ENCODE measurements at places on chromosomes 6 and 20.

GRCh38 chr6:53703047-53703446 lies 37.5 kb upstream of the KLHL31 start:
- no peak for DNase-seq

- DNase-seq = no peak
These were observed 38.1 kb downstream of the TXLNB start for GRCh38 chr6:139253656-139254055.

DNA sequence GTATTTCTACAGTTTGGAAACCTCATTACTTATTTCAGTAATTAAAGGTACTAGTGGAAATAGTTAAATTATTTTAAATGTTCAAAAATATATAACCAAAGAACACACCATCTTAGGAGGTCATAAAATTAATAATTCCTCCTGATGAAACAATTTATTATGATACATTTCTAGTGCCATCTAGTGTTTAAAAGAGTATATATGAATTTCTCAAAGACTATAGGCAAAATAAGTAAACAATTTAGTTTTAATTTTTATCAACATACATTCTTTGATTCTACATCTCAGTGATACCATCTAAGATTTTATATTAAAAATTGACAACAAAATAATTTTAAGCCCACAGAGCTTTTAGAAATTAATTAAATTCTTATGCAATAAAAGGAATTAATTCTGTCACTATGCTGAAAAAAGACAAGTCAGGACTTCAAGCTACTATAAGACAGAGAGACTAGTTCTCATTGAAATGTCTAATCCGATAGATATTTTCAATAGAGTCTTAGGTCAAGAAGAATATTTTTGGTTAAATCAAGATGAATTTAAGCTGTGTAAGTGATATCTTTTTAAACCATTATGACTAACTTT lies 107.8 kb upstream of the RNF217 start:
- no peak for DNase-seq

- no peak for DNase-seq
These were observed 227.7 kb downstream of the MYLK4 start for GRCh38 chr6:2523061-2523460.

- DNase-seq = no peak
These were observed 4.3 kb downstream of the SLC35D3 start for GRCh38 chr6:136926383-136926782.

GRCh38 chr6:128504003-128504654 lies 16.3 kb downstream of the PTPRK start:
- no peak for DNase-seq

- DNase-seq = no peak
These were observed at the start of gene TGM2 for GRCh38 chr20:38165089-38165965. Gene TGM2, minus strand, starts transcription at chr20:38165270. Its CDS starts 72 bp downstream, at chr20:38165198.

DNA sequence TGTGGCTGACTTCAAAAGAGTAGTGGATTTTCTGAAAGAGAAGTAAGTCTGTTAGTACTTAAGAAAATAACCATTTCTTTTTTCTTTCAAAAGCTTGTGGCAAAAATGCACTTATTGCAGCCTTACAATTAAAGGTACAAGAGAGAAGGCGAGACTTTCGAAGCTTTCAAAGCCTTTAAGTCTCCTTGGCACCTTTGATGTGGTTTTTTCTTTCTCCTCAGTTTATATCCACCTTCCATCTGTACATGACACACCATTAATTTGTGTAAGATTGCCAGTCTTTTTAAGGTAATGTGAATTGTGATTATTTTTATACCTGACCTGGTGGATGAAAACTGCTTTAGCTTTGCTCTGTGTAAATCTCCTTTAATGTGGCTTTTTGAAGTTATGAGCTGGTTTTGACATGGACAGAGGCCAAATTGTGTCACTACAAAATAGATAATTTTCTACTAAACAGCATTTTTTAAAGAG lies 466.1 kb downstream of the CDKAL1 start:
- no peak for DNase-seq

DNA sequence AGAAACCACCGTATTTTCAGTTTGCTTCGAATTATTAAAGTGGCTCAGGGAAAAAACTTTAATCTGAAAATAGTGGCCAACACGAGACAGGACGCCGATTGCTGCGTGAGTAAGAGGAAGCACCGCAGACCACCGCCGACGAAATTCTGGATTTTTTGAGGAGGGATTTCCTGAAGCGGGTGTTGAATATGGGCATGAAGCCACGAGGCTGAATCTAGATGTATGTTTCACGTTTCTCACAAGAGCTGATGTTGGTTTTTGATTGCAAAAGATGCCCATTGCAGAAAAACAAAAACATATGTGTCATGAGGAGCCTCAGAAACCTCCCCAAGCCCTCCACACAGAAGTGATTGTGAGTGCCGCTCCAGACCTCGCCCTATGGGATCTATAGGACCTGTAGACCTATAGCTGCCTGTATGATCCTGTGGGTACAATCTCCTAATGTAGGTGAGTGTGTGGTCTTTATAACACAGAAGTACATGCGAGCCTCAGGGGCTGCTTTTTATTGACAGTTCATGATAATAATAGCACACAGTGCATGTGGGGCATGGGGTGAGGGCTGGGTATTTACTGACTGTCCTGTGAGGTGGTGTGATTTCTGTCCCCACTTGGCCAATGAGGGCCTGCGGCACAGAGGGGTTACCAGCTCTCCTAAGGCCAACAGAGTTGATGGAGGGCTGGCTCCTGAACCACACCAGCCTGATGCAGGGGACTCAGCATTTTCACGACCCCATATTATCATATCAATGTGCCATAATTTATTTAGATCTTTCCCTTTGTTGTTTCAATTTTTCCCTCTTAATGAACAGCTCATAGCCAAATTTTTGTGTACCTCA lies 243.9 kb downstream of the DLL1 start:
- peak; percentile 2 for DNase-seq

GRCh38 chr6:6699741-6700367 lies 111.3 kb downstream of the LY86 start:
- DNase-seq = no peak

DNA sequence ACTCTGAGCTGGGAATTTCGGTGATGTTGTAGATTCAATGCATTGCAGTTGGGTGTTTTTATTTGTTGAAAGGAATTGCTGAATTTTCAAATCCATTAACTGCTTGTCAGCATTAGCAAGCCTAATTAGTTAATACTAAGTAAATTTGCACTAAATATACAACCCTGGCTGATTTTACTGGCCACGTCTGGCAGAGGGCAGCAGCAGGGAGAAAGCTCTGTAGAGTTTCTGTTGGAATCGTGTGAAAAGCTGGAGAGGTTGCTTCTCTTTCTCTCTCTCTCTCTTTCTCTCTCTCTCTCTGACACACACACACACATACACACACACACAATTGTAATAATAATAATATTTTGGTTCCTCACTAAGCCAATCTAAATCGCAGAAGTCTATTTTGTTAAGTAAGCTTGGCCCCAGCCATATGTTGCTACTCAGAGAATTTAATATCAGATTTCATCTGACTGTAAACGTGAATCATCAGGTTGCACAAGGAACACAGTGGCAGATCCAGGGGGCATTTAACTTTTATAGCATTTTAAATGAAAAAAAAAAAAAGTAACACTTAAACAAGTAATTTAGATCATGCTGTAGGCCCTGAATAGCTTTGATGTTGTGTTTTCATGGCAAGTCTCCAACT lies 289.5 kb downstream of the ESR1 start:
- no peak for DNase-seq

GRCh38 chr6:154550779-154551178 lies 40.3 kb upstream of the CNKSR3 start:
- DNase-seq = no peak

DNA sequence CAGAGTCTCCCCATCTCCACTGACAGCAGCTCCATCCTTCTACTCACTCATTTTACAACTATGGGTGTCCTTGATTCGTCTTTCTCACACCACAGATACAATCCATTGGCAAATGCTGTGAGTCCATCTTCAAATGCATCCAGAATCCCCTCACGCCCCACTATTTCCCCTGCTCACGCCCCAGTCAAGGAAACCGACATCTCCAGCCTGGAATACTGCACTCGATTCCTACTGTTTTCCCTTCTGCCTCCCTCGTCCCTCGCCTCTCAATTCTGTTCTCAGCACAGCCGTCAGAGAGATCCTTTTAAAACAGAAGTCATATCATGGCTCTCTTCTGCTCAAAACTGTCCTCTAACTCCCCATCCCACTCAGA lies 4.7 kb downstream of the HLA-B start:
- no peak for DNase-seq

- DNase-seq = no peak
These were observed 443.7 kb downstream of the FRK start for GRCh38 chr6:115617031-115617430.

- DNase-seq = no peak
These were observed 59.7 kb downstream of the ALDH5A1 start for GRCh38 chr6:24554474-24554873.

- no peak for DNase-seq
These were observed 49.3 kb upstream of the INSM1 start for GRCh38 chr20:20318365-20319161.

DNA sequence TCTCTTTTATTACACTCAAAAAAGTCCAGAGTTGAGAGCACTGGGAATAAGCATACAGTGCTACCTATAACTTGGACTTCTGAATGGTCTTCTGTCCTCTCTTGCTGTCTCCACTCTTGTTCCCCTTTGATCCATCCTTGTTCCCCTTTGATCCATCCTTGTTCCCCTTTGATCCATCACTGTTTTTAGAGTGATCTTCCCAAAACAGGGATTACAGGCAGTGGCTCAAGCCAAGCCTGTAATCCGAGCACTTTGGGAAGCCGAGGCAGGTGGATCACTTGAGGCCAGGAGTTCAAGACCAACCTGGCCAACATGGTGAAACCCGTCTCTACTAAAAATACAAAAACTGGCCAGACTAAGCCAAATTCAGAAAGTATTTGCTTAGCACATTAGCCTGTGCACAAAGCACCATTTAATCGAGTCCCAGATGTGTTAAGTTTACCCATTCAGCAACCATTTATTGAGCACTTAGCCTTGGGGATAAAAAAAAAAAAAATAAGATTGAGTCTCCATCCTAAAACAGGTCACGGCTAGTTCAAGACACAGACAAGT lies 65.0 kb upstream of the NHSL1 start:
- no peak for DNase-seq

DNA sequence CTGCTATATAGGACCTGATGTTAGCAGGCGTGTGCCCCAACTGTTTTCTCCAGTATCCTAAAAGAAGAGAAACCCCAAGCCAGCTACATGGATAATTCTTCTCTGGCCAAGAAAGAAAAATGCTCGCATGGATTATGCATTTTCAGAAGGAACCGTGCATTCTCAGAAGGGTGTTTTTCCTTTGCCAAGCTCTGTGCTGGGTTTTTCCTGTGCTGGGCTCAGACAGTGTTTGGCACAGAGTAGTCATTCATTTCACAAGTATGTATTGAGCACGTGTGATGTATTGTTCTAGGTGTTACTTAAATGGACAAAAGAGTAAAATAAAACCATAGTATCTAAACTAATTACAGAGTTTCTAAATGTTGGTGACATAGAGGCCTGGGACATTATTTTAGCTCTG lies 62.7 kb upstream of the ZNF133 start:
- DNase-seq = no peak

- peak; percentile 64 for DNase-seq
These were observed 46.8 kb downstream of the PYGB start for GRCh38 chr20:25294459-25295385.

- no peak for DNase-seq
These were observed 475.8 kb downstream of the PREX1 start for GRCh38 chr20:48352042-48352441.

DNA sequence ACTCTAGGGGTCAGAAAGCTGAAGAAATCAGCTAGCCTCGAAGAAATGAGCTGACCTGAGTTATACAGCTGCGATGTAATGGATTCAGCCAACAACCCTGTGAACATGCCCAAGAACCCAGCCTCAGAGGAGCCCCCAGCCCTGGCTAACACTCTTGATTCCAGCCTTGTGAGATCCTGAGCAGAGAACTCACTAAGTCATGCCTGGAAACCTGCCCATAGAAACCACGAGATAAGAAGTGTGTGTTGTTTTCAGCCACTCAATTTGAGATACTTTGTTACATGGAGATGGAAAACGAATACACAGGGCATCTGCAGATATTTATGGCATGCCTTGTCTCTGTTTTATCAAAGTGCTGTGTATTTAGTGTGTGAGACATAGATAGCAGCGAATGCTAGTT lies 265.2 kb downstream of the QKI start:
- no peak for DNase-seq

DNA sequence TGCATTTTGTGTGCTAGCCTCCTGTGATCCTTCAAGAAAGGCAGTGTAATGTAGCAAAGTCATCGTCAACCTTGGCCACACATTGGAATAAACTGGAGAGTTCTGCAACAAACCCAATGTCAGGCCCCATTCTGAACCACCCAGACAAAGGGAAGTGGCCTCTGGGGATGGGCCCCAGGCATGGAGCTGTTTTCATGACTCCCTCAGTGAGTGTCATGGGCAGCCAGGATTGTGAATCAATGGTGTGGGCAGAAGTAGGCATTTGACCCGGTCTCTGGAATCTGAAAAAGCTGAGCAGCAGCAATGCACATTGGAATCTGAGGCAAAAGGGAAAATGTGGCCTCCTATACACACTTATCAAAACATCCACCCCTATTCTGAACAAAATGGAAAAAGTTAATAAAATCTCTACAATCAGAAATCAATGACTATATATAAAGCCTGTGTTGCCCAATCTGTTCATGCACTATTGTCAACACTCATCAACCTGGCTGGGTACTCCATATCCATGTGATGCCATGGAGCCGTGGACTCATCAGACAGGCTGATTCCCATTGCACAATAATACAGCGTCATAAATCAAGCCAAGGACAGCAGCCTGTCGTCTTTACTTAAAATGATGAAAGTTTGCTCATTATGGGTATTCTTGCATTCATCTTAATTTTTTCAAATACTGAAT lies 134.9 kb upstream of the STMND1 start:
- no peak for DNase-seq

DNA sequence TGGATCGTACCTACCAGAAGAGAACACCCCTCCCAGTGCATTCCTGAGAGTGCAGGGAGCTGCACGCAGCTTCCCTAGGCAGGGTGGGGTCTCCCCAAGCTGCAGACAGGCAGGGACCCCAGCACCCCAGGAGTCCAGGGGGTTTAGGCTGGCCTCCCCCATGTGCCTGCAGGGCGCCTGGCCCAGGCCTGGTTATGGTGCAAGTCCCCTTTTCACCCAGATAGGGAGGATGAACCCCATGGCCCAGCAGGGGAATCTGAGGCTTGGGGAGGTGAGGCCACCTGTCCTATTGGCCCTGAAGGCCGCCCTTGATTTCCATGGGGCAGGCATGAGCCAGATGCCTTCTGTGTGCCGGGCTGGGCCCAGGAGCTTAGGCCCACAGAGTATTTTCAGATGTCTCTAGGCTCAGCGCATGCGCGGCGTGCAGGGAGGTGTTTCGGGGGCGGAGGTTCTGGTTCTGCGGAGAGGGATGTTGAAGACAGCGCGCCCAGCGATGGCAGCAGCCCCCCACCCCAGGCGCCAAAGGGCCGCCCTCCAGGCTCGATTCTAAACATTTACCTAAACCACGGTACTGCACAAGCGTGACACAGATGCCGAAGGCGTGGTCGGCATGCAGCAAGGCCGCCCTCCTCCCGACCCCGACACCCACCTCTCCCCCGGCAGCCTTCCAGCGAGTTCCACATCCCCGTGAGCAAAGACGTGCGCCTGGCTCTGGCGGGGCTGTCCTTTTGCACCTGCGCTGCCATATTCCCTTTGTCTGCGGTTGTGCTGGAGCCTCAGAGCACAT lies 29.4 kb downstream of the COL20A1 start:
- peak; percentile 52 for DNase-seq
